ENCODE measurements at places on chromosomes 13 and 19. TPM values are rescaled to one million over a fixed set of nuclear protein-coding genes. Genes with fewer than 3 reads are reported as not detected.

DNA sequence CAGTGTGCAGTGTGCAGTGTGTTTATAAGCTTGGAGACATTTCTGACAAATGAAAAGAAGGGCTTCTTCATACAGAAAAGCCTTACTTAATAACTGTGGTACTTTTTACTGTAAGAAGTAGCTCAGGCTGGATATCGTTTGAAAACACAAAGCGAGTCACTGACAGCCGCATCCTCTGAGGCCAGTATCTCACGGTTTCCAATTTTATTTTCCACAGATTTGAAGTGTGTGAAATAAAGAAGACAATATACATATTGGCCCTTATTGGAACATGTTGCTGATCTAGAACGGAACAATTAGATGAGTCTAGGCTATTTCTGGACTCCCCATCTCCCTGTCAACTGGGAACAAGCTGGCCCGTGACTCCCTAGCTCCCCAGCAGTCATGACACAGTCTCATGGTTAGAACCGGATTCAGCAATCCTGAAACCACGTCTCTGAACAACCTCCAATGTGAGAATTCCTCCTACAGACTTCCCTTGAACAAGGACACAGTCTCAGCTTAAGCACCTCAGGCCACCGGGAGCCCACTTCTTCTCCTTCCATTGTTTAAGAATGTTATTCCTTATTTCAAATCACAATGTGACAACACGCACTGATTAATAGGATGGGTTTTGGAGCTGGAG is 484.5 kb downstream of the COG6 start:
- no peak for DNase-seq

DNA sequence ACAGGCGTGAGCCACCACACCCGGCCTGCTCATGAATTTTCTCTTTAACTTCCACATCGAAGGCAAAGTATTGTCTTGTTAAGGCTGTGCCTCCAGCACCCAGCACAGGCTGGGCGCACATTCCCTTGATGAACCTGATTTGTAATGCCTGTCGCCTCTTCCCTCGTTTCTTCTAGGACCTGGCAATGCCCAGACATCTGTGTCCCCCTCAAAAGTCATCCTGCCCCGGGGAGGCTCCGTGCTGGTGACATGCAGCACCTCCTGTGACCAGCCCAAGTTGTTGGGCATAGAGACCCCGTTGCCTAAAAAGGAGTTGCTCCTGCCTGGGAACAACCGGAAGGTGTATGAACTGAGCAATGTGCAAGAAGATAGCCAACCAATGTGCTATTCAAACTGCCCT is 3.7 kb downstream of the ICAM1 start:
- DNase-seq, result no peak

DNA sequence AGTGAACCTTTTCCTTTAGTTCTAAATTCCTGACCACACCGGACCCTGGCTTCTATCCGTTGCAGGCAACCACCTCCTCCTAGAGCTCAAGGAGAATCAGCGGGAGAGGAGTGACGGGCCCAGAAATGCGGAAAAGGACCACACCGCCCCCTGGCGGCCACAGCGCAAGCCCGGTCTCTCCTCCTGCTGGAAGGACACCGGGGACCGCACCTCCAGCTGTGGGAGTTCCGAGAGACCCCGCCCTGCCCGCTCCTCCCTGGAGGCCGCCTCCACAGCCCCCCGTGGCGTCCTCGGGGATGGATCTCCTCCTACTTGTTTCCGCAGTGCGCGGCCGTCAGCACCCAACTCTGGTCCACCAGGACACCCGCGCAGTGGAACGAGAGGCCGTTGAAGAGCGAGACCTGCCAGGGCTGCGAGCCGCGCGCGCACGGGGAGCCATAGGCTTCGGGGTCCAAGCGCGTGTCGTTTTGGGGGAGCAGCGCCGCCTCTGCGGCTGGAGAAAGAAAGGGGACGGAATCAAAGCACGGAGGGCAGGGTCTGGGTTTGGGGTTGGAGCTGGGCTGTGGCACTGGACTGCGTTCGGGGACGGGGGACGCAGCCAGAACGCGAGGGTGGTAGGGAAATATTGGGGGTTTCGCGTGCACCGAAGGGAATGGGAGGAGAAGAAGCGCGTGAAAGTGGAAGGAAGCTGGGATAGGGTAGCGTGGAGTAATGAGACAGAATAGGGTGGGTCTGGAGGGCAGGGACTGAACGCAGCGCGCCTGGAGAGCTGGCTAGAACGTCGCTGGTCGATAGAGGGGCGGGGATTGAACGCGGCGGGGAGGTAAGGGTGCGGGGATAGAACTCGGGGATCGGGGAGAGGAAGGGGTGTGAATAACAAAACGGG is 2.5 kb downstream of the KLK10 start:
- no peak for DNase-seq

- no peak for DNase-seq
Measured at GRCh38 chr13:38180670-38181069, 169.0 kb upstream of the UFM1 start.

- no peak for DNase-seq
Measured at GRCh38 chr13:30158774-30159445, 148.4 kb downstream of the KATNAL1 start.

GRCh38 chr13:52797176-52797575 is 51.3 kb downstream of the PCDH8 start:
- DNase-seq, result no peak

- no peak for DNase-seq
Measured at GRCh38 chr19:30695171-30695875, 323.1 kb downstream of the ZNF536 start.

GRCh38 chr19:6235031-6235951 is 44.5 kb downstream of the MLLT1 start:
- no peak for DNase-seq

- DNase-seq, result no peak
Measured at GRCh38 chr13:89163096-89163495, 1491.9 kb downstream of the SLITRK5 start.

GRCh38 chr13:73220966-73221720 is 162.3 kb downstream of the KLF5 start:
- DNase-seq, result no peak

GRCh38 chr19:42850981-42851717 is 28.4 kb downstream of the PSG1 start:
- no peak for DNase-seq

GRCh38 chr13:100231176-100231575 is 142.3 kb downstream of the PCCA start:
- DNase-seq, result no peak

DNA sequence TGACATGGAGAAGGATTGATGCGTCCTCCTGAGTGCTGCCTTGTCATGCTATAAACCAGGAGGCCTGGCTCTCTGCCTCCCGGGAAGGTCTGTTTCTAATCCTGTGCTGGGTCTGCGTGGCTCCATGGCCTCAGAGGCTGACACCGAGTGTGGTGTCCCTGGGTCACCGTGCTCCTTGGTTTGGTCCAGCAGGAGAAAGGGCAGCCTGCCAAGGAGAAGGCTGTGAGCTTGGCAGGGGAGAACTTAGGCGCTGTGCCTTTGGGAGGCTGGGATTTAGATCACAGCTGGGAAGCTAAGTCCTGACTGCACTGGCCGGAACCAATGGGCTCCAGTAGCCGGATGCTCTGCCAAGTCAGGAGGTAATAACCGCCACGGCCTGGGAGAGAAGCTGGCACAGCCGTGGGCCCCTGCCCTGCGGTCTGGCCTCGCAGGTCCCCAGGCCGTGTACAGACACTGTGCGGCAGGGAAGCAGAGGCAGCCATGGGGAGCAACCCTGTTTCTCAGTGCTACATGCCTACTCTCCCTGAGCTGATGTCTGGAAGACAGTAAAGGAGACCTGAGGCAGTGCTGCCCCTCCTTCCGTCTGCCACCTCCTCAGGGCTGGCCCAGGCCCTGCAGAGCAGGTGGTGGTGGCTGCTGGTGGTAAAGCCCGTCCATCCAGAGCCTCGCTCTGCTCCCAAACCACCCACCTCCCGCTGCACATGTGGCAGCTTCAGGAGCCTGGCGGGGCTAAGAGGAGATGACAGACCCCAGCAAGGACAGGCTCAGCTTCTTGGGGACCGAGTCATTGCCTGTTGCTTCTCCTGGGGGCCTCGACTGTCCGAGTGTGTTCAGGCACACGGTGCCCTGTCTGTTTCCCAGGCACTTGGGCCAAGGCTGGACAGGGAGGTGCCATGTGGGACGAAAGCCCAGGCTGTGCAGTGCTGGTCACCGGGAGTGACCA is 44.9 kb downstream of the C13orf46 start:
- no peak for DNase-seq

DNA sequence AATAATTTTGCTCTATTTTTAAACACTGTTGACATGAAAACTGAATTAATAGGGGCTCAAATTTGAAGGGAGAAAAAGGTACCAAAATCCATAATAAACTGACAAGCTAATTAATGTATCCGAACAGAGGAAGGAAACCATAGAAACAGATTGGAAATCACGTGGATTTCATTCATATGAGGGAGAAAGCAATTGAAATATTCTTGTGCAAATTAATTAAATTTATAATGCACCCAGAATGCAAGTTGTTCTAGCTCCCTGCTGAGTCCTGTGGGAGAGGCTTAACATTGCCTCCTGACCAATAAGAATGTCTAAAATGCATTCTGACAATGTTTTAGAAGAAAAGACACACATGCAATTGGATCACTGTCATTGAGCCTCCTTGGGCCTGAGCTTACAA is 17.7 kb upstream of the SERPINE3 start:
- no peak for DNase-seq

- no peak for DNase-seq
Measured at GRCh38 chr19:791007-791566, 6.2 kb upstream of the PTBP1 start.

DNA sequence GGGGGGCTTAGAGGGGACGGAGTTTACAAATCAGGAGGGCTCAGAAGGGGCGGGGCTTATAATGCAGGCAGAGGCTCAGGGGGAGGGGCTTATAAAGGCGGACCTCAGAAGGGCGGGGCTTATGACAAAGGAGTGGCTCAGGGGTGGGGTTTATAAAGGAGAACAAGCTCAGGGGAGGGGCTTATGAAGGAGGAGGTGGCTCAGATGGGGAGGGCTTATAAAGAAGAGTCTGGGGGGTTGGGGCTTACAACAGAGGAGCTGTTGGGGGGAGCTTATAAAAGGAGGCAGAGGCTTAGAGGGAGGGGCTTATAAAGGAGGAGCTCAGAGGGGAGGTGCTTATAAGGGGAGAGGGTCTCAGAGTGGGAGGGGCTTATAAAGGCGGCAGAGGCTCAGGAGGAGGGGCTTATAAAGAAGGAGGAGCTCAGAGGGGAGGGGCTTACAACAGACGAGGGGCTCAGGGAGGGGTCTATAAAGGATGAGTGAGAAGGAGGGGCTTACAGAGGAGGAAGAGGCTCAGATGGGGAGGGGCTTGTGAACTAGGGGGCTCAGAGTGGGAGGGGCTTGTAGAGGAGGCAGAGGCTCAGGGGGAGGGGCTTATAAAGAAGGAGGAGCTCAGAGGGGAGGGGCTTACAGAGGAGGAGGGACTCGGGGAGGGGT is 1.0 kb downstream of the SMIM24 start:
- no peak for DNase-seq

DNA sequence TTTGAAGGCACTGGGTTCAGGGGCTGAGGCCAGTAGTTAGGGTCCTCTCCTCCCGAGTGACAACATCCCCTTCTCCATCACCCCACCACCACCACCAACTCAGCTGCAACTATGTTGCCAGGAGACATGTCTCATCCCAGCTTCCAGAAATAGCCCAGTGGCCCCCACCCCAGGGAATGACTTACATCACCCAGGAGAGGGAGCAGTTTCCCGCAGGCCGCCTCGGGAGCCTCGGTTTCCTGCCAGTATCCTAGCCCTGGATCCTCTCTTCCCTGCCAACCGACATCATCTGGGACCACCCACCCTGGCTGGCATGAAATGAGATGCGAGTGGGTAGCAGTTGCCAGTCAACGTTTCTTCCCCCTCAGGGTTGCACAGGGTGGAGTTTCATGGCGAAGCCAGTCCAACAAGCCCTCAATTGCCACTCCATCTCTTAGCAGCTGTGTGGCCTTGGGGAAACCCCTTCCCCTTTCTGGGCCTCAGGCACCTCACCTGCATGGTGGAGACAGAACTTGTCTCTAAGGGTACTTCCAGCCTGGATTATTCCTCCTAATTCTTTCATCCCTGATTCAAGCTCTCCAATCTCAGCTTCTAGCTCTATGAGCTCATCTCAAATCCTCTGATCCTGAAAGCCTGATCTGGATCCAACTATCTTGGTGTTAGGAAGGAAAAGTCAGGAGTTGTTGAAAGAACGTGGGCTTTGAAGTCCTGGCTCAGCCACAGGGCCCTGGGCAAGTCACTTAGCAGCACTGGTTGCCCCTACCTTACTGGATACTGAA is 3.9 kb upstream of the GSK3A start:
- DNase-seq, result peak; percentile 65

- no peak for DNase-seq
Measured at GRCh38 chr13:59342400-59342799, 821.3 kb downstream of the DIAPH3 start.

DNA sequence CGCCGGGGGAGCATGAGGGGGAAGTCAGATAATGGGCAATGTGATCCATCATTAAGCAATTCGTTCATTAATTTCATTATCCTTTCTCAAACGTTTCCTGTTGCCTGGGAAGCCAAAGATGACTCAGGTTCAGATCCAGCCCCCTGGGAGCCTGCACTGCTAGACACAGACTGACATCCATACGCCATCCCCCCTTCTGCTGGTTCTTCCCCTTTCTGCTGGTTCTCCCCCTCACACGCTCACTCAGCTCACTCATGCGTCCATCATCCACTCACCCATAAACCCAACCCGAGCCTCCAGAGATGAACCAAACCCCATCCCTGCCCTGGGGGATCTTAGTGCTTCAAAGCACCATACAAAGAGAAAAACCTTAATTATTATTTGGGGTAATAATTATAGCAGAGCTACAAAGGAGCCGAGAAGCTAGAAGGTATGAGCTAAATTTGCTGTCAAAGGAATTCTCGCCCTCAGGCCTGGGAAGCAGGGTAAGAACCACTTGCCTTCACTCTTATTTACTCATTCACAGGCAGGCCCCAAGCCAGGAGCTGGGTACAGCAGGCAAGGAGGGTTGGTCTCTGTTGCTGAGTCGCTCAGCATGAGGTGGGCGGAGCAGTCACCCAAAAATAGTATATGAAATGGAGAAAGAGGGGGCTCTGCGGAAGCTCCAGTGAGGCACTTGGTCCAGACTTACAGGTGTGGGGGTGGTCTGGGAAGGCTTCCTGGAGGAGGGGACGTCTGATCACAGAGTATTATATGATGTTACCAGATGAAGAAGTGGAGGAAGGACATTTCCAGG is 7.0 kb upstream of the ZNF444 start:
- peak; percentile 71 for DNase-seq

GRCh38 chr19:17389957-17390664 is 3.9 kb downstream of the CCDC194 start:
- no peak for DNase-seq

CA11 gene
- 7.8 TPM for total RNA-seq

UQCRFS1 gene
- 21.5 TPM for total RNA-seq

SLC6A16 gene
- total RNA-seq, result 4.9 TPM

MISP gene
- 8.9 TPM for total RNA-seq

SNRNP70 gene
- 203 TPM for total RNA-seq

FGF22 gene
- total RNA-seq, result 0.65 TPM

DMKN gene
- 70.7 TPM for total RNA-seq

KIR3DL1 gene
- total RNA-seq, result 0.71 TPM

ZNF701 gene
- total RNA-seq, result 21.6 TPM

EBI3 gene
- total RNA-seq, result 1.7 TPM

TMEM221 gene
- not detected for total RNA-seq

WASF3 gene
- total RNA-seq, result 15.4 TPM

Measured in lower lobe of right lung (tissue), 2 donors.